ENCODE measurements at places on chromosomes 7 and 10.

GRCh38 chr7:107147464-107148393, 21.1 kb upstream of the HBP1 start:
- no peak for DNase-seq

GRCh38 chr10:48187126-48187525, 87.4 kb downstream of the FRMPD2 start:
- DNase-seq: no peak

- no peak for DNase-seq
Measured at GRCh38 chr10:132810807-132811700, 25.1 kb upstream of the NKX6-2 start.

GRCh38 chr10:71633920-71634319, 85.7 kb downstream of the C10orf105 start:
- no peak for DNase-seq

Measured in activated CD4-positive, alpha-beta T cell treated with anti-CD3 and anti-CD28 coated beads for 1 hour (primary cell).